ENCODE measurements at places on chromosomes 6 and 20.

DNA sequence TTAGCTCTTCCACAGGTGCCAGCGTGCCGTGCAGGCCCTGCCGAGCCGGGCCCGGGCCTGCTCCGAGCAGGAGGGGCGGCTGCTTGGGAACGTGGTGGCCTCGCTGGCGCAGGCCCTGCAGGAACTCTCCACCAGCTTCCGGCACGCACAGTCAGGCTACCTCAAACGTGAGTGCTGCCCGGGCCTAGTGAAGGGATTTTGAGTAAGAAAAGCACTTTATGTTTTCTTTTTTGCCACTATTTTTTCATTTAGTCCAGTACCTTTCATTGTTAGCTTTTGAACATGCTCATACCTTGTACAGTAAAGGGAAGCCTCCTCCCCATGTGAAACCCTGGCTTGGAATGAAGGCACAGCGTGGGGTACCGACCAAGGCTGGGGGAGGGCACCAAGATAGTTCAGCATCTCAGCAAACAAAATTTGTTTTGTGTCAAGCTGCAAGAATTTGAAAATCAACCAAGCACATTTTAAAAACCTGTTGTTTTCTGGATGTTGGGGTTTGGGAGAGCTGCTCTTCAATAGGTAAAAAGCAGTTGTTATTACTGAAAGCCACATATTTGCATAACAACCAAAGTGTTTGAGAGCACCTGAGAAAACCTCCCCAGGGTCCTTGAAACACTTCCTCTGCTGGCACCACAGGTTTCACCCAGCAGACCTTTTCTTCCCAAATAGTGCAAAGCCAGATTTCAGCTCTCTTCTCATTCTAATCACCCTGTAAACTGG lies 18.4 kb downstream of the STX16 start:
- DNase-seq = no peak

DNA sequence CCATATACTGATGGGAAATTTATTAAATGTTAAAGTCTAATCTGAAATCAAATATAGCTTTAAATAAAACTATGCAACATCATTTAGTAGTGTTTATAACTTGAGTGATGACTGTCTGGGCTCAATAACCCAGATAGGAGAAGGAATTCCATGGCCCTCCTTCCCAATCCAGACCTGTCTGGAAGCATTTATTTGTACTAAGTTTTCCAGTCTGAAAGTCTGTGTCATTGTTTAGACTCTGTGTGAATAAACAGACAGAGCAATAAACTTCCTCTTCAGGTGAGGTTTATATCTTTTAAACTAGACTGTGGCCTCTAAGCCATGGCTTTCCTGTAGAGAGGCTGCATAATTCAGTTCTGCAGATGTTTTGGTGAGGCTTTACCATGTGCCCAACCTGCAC lies 176.4 kb downstream of the SOX4 start:
- DNase-seq = peak; percentile 21

DNA sequence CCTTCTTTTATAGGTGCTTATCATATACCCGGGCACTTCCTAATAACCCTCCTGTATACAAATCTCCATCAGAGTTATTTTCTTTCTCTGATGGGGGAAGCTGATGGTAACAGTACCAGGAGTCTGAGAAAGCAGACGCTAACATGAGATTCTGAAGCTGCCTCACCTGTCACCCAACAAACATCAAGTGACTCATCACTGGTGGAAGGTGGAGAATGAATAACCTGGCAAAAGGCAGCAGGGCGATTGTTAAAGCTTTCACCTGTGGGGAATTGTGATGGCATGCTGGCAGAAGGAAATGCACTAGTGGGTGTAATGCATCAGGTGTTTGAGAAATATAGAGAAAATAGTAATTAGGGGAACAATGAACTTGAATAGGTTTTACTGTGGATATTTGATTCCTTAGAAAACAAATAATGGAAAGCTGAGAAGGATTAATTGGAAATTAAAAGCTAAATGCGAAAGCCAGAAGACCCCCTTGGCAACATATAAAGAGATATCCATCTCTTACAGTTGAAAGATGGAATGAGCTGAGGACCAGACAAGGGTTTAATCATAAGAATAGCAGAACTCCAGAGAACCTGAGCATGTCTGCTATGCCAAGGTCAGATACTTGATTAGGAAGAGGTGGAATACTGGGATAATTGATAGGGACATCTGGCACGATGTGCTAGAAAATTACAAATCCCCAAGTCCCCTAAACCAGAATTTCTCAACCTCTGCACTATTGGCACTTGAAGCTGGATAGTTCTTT lies 517.1 kb downstream of the PKHD1 start:
- no peak for DNase-seq

GRCh38 chr6:11525468-11526155 lies 11.9 kb upstream of the TMEM170B start:
- peak; percentile 87 for DNase-seq

DNA sequence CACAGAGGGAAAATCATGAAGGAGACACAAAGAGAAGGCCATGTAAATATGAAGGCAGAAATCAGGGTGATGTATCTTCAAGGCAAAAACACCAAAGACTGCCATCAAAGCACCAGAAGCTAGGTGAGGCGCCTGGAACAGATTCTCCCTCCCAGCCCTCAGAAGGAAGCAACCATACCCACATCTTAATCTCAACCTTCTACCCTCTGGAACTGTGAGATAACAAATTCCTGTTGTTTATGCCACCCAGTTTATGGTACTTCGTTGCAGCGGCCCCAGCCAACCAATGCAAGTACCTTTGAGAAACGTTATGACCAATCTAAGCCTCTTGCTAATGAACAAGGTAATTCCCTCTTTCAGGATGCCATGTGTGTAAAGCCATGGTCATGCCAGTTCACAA lies 66.2 kb upstream of the STXBP5 start:
- DNase-seq = no peak

DNA sequence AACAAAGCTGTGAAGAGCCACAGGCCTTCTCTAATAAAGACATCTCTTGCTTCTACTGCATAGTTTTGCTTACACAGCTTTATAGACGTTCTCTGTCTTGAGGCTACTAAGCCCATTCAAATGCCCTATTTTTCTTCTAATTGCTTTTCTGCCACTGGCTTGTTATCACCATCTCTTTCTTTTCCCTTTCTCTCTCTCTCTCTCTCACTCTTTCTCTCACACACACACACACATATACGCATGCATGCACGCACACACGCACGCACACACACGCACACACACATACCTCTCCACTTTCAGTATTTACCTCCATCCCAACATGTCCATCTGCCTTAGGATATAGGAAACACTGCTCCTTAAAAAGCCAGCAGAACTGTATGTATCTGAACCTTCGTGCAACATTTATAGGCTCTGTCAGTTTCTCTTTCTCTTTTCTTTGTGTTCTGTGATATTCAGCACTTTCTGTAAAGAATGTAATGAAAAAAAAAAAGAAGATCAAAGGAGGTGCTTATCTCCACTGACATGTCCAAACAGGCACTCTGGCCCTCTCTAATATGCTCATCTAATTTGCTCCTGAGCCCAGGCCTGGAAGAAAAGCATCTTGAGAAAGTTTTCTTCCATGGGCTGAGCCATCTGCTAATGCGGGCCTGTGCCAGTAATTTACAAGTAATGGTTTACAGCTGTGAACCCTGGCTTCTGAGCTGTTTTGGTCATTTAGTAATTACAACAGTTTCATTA lies 1046.7 kb upstream of the MAP3K7 start:
- no peak for DNase-seq

DNA sequence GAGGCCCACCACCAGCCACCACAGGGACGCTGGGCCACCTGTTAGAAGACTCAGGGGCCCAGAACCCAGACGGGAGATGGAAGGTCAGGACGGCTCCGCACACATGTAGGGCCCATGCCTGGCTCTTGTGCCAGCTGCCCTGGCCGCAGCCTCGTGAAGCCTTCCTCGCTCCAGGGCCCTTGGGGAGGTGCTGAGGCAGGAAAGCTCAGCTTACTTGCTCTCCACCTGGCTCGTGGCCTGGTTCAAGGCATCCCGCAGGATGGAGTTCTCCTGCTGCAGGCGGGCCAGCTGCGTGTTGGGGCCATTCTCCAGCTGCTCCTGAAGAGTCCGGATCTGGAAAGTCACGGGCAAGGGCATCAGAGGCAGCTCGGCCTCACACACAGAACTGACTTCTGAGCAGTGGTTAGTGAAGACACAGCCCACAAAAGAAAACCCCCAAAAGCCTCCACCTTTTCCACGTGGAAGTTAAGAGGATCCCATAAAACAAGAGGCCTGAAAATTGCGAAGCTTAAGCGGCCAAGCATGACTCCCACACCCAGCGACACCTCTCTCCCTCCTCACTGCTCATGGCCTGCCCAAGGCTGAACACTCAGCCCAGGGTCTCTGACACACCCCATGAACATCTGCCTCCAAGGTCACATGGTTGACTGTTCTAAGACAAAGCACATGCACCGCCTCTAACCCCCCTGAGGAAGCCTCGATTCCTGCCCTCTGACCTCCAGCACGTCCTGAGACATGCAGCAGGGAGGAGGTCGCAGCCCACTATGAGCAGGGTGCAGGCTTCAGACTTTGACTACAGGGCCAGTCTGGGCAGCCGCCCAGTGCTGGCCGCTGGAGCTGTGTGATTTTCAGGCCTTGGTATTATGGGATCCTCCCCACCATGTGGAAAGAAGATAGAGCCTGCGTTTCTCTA lies 46.5 kb downstream of the RRBP1 start:
- DNase-seq = peak; percentile 75

- DNase-seq = peak; percentile 27
Observed at GRCh38 chr6:62891065-62891647, 320.1 kb upstream of the FKBP1C start.

- no peak for DNase-seq
Observed at GRCh38 chr6:103875221-103875620, 984.5 kb downstream of the HACE1 start.

DNA sequence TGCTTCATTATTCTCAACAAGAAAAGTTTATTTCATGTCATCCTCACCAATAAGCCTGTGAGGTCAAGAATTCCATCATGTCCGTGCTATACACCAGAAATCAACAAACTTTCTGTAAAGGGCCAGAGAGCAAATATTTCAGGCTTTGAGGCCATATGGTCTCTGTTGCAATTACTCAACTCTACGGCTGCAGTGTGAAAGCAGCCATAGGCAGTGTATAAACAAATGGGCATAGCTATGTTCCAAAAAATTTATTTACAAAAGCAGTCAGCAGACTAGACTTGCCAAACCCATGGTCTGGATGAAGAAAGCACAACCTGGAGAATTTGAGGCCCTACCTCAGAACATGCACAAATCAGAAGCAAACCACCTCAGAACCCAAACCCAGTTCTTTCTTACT lies 118.5 kb downstream of the PCSK2 start:
- peak; percentile 18 for DNase-seq

DNA sequence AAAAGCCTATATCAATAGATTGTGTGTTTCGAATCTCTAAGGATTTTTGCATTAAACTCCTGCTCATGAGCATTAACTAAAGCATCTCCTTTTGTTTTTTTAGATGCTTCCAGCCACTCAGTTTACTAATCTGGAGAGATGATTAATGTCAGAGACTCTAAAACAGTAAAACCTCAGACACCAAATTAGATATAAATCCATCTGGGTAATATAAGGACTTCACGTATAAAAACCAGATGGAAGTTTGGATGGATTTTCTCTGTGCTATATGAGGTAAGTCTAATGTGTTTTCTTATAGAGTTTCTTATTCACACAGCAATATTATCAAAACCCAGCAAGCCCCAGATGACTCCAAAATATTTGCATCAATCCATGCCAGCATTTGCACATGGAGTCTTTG lies 137.2 kb downstream of the SYNE1 start:
- DNase-seq = no peak

- DNase-seq = no peak
Observed at GRCh38 chr6:152308306-152308705, 328.9 kb downstream of the SYNE1 start.

GRCh38 chr6:42898891-42899361 lies 16.9 kb upstream of the PTCRA start:
- DNase-seq = peak; percentile 65

DNA sequence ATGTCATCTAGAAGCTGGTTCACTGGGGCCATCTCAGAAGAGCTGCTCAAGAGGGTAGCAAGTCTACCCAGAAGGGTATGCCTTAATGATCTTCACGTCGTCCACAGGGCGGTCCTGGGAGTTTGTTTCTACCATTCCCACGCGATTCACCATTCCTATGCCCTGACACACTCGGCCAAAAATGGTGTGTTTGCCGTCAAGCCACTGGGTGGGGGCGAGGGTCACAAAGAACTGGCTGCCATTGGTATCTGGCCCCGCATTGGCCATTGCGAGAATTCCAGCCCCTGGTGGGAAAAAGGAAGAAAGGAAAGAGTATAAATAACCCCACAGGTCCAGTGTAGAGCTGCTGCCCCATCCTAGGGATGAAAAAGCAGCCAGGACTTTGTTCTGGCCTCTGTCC lies 16.5 kb upstream of the CPNE5 start:
- no peak for DNase-seq

DNA sequence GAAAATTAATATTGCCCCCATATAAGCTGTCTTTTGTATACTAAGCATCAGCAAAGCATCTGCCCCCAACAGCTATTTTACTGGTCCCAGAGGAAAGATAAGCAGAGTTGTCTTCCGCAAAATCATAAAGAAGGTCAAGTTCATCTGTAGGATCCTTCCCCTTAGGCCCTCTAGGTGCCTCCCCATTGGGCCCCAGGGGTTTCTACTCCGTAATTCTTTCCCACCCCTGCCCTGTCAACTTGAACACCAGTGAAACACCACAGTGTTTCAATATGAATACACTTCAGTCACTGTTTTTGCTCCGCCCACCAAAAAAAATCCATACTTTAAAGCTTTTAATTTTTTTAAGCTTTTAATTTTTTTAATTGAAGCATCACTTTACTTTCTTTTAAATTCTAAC lies 159.2 kb downstream of the ATXN1 start:
- DNase-seq = no peak

DNA sequence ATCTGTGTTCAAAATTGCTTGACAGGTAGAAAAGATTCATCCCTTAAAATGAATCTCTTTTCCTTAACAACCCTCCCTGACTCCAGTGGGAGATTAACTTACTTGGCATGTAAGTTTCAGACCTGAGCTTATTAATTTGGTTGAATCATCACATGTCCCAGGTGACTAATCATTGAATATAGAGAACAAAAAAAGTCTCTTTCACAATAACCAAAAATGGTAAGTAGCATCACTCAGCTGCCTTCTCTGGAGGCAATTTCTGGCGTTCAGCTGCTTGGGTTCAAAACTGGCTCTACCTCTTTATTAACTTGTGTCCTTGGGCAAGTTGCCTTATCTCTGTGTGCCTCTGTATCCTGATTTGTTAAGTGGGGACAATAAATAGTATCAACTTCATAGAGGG lies 2.9 kb downstream of the C6orf141 start:
- DNase-seq = peak; percentile 73

GRCh38 chr20:14878676-14879019 lies 541.2 kb upstream of the FLRT3 start:
- DNase-seq = no peak

DNA sequence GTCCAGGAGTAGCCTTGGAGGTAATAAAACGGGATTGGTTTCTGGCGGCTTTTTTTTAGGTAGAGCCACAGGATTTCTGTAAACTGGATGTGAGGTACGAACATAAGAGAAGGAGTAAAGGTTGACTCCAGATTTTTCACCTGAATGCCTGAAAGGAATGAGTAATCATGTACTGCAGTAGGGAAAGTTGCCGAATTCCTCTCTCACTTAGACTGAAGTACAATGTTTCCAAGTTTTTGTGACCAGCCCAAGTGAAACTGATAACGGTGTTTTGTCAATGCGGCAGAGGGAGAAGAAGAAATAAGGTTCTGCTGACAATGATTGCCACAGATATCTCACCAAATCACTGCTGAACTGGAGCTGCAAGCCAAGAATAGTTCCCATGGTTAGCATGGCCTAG lies 75.0 kb downstream of the VTA1 start:
- no peak for DNase-seq

Data from GM23248 (cell line).